Activated T-cell treated with anti-CD3 and anti-CD28 coated beads, Interleukin-2, amount 50 U/mL, for 1 hour (primary cell): ENCODE measurements at places on chromosomes 3 and 15.

GRCh38 chr3:152742368-152743347 is 92.3 kb upstream of the P2RY1 start:
- DNase-seq = no peak

- no peak for DNase-seq
Observed at GRCh38 chr3:59106085-59106648, 56.3 kb upstream of the CFAP20DC start.

DNA sequence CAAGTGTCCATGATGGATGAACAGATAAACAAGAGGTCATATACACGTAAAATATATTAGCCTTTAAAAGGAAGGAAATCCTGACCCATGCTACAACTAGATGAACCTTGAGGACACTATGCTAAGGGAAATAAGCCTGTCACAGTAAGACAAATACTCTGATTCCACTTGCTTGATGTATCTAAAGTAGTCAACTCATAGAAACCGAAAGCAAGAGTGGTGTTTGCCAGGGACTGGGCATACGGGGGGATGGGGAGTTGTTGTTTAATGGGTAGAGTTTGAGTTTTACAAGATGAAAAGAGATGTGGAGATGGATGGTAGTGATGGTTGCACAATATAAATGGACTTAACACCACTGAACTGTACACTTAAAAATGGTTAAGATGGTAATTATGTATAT is 65.4 kb downstream of the C3orf70 start:
- DNase-seq = no peak

DNA sequence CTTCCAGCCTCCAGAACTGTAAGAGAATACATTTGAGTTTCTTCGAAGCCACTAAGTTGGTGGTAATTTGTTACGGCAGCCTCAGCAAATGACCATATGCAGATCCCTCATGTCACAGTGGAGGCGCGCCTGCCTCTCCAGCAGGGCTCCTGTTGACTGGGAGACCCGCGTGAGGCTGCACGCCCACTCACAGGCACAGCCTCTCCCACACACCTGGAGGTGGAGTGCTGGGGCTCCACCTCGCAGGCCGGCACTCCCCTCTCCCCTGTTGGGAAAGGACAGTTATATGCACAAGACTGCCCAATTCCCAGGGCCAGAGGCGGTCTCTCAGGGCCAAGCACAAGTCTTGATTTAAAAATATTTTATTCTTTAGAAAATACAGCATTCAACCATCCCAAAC is 2.8 kb upstream of the TLR9 start:
- no peak for DNase-seq

GRCh38 chr3:49273825-49274532 is 3.1 kb downstream of the C3orf62 start:
- no peak for DNase-seq

DNA sequence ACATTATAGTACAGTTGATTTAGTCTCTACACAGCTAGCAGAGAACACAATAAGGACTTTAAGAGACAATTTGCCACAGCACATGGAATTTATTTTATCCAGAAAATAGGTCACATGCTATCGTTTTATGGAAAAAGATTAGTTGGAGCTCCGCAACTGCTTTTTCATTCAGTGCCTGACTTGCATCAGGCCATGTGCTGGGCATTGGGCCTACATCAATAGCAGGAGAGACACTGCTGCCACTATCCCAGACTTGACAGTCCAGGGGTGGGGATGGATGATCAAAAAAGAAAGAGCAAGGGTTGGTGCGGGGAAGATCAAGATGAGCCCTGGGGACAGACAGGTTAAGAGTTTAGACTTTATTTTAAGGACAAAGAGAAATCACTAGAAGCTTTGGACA is 75.2 kb upstream of the C3orf80 start:
- DNase-seq = no peak

- no peak for DNase-seq
Observed at GRCh38 chr3:142118911-142119310, 30.4 kb downstream of the TFDP2 start.

DNA sequence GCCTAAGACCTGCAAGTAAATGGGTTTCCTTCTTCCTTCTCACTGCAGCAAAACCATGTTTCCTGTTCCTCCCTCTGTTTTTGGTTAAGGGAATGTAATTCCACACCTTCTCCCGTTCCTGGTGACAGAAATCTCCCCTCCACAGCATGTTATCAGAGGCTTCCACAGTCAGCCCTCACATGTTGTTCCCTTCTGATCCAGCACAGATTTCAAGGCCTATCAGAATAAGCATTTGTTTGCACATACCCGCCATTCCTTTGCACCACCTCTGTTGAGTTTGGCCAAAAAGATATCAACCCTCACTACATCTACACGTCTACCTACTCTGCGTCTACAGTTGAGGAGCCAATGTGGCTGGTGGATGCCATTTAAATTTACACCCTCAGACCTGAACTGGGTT is 113.9 kb upstream of the GRM7 start:
- DNase-seq = no peak

GRCh38 chr3:117476572-117476971 is 767.0 kb downstream of the TUSC7 start:
- DNase-seq = no peak

DNA sequence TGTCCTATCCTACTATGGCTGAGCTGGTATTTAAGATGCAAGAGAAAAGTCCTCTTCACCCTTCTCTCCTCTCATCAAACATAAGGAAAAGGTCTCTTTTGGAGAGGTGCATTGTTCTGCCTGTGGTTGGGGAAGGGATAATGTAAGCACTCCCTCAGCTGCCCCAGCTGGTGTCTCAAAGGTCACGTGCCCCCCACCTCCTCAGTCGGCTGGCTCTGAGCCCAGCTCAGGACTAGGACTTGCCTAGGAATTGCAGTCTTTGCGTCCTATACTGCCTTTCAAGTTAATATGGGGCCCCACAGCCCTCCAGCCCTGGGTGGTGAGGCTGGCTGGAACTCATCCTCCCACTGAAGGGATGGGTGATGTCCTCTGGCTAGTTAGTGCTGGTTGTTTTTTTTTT is 29.7 kb downstream of the OR4F15 start:
- DNase-seq = no peak

DNA sequence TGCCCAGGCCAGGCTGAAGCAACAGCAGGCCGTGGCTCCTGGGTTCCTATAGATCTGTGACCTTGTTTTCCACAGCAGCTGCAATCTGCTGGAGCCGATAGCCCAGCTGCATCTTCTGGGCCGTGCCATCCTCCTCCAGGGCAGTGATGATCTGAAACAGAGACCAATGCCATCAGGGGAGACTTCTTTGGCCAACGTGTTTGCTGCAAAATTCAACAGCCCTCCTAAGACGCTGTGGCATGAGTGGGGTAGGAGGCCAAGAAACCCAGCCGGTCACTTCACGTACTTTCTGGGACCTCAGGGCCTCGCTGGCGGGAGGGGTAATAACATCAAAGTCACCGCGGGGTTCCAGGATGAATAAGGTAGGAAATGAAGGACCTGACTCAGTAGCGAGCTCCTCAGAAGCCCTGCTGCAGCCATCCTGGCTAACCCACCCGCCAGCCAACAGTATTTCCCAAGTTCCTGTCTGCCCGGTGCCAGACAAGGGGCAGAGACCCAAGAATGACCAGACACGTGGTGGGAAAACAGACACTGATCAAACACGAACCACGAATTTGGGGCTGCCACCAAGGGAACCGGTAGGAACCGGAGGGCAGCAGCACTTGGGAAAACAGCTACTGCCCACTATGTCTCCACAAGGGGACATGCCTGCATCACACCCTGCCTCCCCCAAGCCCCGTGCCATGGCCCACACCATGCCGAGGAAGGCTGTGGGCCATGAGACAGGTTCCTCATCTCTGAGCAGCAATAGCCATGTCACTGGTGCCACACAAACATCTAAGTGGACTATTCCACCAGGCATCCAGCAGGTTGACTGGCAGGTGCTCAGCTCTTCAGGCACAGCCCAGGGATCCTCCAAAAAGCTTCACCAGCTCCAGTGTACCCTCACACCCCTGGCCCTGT is 25.2 kb downstream of the PLXNB1 start:
- peak; percentile 12 for DNase-seq

DNA sequence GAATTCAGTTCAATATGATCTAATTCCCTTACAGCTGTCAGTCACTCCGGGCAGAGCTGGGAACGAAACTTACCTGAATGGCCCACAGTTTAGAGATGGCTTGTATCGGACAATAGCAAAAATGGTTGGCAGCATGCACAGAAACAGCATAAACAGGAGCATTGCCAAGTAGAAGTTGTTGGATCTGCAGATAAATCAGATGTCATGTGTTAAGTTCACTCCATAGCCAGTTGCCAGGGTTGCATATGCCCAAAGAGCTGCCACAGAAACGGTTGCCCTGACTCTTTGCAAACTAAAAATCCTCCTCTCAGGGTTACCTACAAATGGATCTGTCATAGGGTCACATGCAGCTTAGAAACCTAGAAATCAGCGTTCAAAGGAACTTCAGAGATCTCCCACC is 15.4 kb upstream of the STARD5 start:
- no peak for DNase-seq

DNA sequence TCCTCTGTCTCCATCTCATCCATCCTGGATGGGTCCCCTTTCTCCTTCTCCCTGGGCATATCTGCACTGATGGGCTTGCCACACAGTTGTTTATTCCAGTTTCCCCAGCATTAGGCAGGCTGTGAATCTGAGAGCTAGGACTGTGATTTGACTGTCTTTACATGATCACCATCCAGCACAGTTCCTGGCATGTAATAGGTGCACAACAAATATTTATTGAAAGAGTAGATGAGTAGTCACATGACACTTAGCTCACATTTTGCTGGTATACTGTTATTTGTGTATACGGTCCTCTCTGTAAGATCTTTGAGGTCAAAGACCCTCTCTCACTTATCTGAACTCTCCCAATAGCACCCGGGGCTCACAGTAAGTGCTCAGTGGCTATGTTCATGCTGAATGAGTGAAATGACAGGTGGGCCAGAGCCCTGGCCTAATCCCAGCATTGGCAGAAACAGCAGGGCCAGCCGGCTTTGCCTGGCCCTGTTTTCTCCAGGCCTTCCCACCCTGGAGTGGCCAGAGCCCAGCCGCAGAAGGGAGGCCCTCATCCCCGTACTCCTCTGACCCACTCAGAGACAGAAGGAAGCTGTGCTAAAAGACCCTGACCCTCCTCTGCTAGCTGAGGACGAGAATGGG is 16.2 kb upstream of the BAHD1 start:
- no peak for DNase-seq

- no peak for DNase-seq
Observed at GRCh38 chr3:56207922-56208321, 260.3 kb downstream of the ERC2 start.

GRCh38 chr3:136626493-136626892 is 125.7 kb downstream of the STAG1 start:
- no peak for DNase-seq

DNA sequence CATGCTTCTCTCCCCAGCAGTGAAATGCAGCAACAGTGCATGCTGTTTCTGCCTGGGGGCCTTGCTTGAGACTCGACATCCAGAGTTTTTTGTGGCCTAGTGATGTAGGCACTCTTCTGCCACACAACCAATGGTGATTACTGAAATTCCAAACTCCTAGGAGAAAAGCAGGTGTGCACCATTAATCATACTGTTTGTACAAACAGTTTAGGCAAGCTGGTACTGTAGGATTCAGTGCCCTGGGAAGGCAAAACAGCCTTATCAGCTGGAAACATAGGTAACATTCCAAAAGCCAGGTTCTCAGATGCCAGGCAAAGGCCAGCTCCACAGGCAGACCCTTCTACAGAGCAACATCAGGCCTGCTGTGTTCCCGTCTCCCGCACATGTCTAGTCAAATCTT is 17.5 kb upstream of the RBP1 start:
- DNase-seq = no peak

GRCh38 chr3:159739969-159740368 is 248.7 kb upstream of the IL12A start:
- DNase-seq = no peak

- DNase-seq = no peak
Observed at GRCh38 chr3:182843478-182843877, 50.2 kb downstream of the ATP11B start.

GRCh38 chr3:155418407-155418806 is 124.9 kb upstream of the STRIT1 start:
- no peak for DNase-seq

GRCh38 chr3:168548719-168549118 is 453.0 kb upstream of the GOLIM4 start:
- no peak for DNase-seq

DNA sequence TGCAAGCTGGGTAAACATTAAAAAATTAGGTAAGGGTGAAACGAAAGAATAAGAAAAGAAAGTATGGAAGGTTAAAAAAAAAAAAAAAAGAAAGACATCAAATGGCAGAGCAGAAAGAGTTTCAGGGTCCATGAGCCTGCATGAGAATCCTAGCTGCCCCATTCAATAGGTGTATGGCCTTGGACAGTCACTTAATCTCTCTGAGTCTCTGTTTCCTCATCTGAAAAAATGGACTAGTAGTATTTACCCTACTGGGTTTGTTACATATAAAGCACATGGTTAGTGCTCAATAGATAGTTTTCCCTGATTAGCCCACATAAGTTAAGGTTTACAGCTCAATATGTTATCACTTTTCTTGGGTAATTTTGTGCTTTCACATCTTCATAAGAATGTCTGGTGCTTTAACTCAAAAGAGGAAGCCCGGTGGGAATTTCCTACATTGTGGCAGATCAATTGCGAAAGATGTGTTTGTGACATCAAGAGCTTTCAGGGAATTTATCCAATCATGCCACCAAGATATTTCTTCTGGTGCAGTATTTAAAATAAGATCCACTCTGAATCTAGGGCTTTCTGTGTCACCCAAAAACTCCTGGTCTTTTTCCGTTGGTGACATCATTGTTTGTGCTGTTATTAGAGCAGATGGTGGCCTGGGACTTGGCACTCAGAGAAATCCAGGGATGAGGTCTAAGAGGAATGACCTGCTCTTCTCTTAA is 57.2 kb upstream of the UBE2E1 start:
- DNase-seq = no peak

- no peak for DNase-seq
Observed at GRCh38 chr15:25677719-25678499, 185.2 kb downstream of the ATP10A start.

GRCh38 chr3:13884851-13885703 is 5.2 kb upstream of the WNT7A start:
- DNase-seq = peak; percentile 68
